ENCODE measurements at places on chromosomes 3 and 15. TPM values are rescaled to one million over a fixed set of nuclear protein-coding genes. Genes with fewer than 3 reads are reported as not detected.

DNA sequence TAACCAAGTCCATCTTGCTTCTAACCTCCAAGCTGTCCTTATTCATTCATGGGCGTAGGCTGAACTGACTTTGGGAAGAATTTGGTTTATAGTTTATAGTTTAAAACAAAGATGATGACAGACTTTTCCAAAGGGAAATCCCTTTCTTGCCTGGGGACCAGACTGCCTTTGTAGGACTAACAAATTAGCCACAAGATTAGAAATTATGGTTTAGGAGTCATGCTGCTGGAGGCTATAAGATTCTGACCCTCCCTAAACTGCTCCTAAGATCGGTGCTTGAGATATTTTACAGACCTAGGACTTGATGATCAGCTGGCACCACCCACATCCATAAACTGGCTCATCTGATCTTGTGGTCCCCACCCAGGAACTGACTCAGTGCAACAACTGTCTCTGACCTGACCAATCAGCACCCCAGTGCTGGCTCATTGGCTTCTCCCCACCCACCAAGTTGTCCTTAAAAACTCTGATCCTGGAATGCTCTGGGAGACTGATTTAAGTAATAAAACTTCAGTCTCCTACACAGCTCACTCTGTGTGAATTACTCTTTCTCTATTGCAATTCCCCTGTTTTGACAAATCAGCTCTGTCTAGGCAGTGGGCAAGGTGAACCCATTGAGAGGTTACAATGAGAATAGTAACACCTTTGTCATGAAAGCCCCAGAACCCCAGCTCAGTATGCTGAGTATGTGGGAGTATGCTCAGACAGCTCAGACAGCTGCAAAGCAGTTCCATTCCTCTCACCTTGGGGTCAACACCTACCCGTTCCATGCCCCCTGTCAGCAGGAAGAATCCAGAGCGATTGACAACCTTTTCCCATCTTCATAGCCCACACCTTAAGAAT is 51.6 kb upstream of the C15orf39 start:
- no peak for DNase-seq

- DNase-seq, result no peak
These were observed 101.9 kb upstream of the KCNH8 start for GRCh38 chr3:19046440-19046839.

- no peak for DNase-seq
These were observed 189.8 kb downstream of the MBNL1 start for GRCh38 chr3:152458376-152459117.

The PIF1 gene
- total RNA-seq, result 7.3 TPM

GRCh38 chr15:52010633-52011595 is 8.1 kb upstream of the MAPK6 start:
- no peak for DNase-seq

All from liver (tissue), 10 donors.